Stomach (tissue), 19 donors: ENCODE measurements at places on chromosomes 6 and 20. TPM values are rescaled to one million over a fixed set of nuclear protein-coding genes. Genes with fewer than 3 reads are reported as not detected.
A peak's percentile ranks its signal among the peaks of the same experiment; 100 is the strongest.

C6orf62 gene
- total RNA-seq, result 83.5 TPM

DNA sequence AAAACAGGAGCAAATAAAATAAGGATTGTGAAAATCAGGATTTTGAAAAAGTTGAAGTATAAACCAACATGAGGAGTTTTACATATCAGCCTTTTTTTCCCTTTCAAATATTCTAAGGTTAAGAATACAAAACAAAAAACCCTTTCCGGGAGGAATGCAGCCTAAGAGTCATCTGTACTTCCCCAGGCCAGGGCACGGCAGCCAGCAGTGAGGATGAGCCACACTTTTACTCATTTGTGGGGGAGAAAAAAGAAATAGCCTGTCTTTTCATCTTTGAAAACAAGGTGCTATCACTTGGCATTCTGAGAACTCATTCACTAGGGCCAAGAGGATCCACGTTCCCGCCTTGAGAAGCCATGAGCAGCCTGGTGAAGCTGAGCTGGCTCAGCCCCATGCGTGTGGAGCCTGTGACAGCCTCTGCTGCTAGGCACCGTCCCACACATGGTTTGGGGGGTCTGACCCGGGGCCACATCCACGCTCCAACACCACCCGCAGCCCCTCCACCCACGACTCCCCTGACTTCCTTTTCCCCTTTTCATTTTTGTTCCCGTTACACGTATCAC, 11.2 kb downstream of the SLC22A1 start:
- H3K27me3 ChIP-seq, result no peaks in the 10 kb centered on the region
- H3K4me1 ChIP-seq, result peaks cover 9% of the 10 kb centered on the region

BICRAL gene
- total RNA-seq, result 19.7 TPM

DNA sequence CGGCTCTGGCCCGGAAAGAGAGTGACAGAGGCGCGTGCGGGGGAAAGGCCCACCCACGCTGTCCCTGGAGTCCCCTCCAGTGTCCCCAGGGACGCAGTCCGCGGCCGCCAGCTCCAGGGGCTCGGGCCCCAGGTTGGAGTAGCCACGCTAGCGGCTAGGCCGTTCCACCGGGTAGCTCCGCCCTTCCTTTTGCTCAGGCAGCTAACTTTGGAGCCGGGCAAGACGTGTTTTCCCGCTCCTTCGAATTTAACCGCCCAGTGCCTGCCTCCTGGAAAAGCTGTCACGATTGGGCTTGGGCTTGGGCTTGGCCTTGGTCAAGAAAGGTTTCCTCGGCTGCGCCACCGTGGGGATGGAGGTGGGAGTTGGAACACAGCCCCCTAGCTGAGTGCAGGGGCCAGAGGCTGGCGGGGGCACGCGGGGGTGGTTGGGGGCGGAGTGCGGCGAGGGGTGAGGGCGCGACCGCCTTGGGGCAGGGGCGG, 4.7 kb downstream of the LINC00237 start:
- DNase-seq, result no peak
- no peak overlapping the region for H3K27ac ChIP-seq
- H3K27me3 ChIP-seq, result peaks cover 92% of the 10 kb centered on the region
- peaks cover 54% of the 10 kb centered on the region for H3K4me1 ChIP-seq
- H3K36me3 ChIP-seq, result no peaks in the 10 kb centered on the region
- H3K4me3 ChIP-seq, result peak overlapping the region; percentile 52

GRCh38 chr6:73657201-73657600, 3.4 kb upstream of the SLC17A5 start:
- peaks cover 12% of the 10 kb centered on the region for H3K4me1 ChIP-seq
- no peak overlapping the region for H3K4me3 ChIP-seq
- no peak overlapping the region for H3K27ac ChIP-seq
- no peak for DNase-seq
- no peaks in the 10 kb centered on the region for H3K27me3 ChIP-seq

- H3K4me1 ChIP-seq, result no peaks in the 10 kb centered on the region
- no peak overlapping the region for H3K27ac ChIP-seq
- no peaks in the 10 kb centered on the region for H3K27me3 ChIP-seq
- H3K4me3 ChIP-seq, result no peak overlapping the region
These were observed 268.4 kb upstream of the SYNCRIP start for GRCh38 chr6:85911067-85911466.

DNA sequence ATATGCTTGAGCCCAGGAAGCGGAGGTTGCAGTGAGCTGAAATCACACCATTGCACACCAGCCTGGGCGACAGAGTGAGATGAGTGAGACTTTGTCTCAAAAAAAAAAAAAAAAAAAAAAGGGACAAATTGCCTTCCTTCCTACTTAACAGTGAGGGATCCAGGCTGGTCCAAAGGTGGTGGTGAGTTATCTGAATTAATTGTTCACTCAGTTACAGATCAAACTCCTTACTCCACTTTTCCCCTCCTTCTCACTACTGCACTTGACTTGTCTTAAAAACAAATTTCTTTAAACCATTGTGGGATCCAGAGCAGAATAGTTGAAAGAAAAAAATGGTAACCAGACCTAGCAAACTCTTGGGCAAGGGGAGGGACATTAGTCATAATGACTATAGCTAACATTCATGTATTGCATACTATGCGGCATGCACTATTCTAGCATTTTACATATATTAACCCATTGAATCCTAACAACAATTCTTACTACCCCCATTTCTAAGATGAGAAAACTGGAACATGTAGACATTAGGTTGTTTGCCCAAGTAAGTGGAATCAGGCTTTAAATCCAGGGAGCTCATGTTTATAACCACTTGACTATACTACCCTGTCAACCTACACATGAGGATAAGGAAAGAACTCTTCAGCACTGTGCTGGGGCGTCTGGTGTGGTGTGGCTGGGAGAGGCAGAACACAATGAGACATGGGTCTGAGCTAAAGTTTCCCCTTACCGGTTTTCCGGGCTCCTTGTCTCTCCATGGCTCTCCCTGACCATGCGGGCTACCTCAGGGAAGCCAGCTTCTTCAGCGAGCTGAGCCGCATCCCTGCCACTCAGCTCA, 1.5 kb downstream of the GPANK1 start:
- H3K27ac ChIP-seq, result peak overlapping the region; percentile 94
- H3K27me3 ChIP-seq, result no peaks in the 10 kb centered on the region
- peaks cover 47% of the 10 kb centered on the region for H3K4me1 ChIP-seq
- no peak for DNase-seq
- H3K36me3 ChIP-seq, result peaks cover 33% of the 10 kb centered on the region
- H3K4me3 ChIP-seq, result peak overlapping the region; percentile 72

GRCh38 chr6:42781796-42782688, at the start of gene BICRAL:
Gene BICRAL, plus strand, starts transcription at chr6:42782052. Its CDS starts 39,971 bp downstream, at chr6:42822023.
- H3K36me3 ChIP-seq, result no peaks in the 10 kb centered on the region
- peak within 1 kb of the TSS; percentile 99 for H3K27ac ChIP-seq
- peaks cover 38% of the 10 kb centered on the region for H3K4me1 ChIP-seq
